ENCODE measurements at places on chromosomes 13 and 19.

DNA sequence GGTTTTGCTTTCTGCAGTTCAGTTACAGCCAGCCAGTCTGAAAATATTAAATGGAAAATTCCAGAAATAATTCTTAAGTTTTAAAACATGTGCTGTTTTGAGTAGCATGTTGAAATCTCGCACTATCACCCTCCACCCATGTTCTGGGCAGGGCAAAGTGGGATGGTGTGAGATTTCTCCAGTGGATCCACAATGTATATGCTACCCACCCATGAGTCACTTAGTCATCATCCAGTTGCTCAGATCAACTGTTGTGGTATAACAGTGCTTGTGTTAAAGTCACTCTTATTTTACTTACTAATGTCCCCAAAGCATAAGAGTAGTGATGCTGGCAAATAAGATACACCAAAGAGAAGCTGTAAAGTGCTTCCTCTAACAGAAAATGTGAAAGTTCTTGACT, 56.4 kb downstream of the CYSLTR2 start:
- DNase-seq = no peak

DNA sequence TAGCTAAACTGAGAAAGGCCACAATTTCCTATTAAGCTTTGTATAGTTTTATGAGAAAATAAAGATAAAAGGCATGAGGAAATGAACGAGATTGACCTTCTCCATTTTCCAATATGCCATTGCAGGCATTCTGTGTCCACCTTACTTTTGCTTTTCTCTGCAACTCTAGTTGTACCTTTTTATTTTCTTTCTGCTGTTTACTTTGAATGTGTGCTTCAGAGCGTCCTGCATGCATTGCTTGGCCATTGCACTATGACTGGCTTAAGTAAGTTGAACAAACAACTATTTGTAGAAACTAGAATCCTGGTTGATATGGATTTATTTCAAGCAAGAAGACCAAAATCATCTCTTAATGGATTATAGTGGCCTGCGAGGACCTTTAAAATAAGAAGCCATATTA, 510.3 kb downstream of the GPC6 start:
- no peak for DNase-seq

- no peak for DNase-seq
These were observed at the start of gene CLIP3 for GRCh38 chr19:36032251-36033104. Gene CLIP3, minus strand, starts transcription at chr19:36032873. Its CDS starts 516 bp downstream, at chr19:36032357.

- no peak for DNase-seq
These were observed 2363.8 kb downstream of the PCDH9 start for GRCh38 chr13:64866331-64866730.

- no peak for DNase-seq
These were observed 698.2 kb downstream of the FGF9 start for GRCh38 chr13:22369090-22369489.

DNA sequence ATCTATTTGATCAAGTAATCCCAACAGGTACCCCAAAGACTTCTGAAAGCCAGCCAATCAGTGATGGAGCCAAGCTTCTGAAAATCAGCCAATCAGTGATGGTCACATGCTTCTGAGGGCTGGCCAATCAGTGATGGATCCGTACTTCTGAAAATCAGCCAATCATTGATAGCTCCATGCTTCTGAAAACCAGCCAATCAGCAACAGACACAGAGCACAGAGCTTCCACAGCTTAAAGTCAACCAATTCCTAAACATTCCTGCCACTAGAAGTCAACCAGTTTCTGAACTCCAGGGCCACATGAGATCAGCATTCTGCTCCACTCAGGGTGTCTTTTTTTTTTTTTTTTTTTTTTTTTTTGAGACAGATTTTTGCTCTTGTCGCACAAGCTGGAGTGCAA, 8.2 kb upstream of the HSD17B14 start:
- DNase-seq = no peak

DNA sequence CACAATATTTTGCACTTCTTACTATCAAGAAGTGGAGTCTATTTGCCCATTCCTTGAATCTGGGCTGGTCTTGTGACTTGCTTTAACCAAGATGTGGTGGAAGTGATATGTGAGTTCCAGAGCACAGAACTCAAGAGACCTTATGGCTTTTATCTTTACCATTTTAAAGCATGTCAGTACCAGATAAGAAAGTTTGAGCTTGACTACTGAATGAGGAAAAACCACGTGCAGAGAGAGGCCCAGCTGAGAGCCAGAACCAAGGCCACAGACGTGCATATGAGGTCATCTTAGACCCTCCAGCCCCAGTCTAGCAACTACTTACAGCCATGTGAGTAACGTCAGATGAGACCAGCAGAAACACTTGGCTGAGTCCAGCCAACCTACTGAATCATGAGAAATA, 6.3 kb upstream of the CDK8 start:
- DNase-seq = no peak

DNA sequence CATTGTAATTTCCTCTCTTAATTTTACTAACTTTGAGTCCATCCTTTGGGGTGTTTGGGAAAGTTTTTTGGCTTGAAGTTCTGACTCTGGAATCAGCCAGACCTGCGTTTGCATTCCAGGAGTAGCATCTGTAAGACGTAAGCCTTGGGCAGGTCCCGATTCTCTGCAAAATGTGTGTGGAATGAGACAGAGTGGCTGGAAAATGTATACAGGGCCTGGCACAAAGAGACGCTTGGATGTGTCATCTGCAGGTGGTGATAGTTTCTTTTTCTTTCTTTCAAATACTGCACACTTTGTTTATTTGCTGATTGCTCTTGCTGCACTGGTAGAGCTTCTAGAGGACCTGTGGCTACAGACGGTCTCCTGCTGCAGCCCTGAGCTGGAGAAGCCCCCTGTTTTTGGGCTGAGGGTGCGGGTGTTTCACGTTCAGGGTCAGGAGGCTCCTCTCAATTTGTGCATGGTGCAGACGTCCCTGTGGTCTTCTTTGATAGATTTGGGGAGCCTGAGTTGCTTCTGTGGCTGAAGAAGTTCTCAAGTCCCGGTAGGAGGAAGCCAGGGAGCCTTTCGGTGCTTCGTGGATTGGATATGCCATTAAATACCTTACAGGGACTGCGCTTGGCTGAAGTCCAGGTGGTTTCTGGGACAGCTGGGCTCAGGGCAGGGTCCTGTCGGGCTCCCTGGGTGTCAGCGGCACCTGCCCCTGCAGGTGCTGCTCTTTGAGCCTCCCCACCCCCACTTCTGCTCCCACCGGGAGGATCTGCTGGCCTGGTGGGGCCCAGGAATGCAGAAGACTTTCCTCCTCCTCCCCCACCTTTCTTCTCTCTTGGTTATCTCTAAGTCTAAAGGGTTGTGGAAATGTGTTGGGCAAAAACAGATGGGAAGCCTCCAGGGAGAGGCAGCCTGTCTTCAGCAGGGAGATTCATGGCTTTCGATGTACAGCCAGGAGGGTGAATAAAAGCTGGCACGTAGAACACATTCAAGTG, 44.0 kb upstream of the GAS6 start:
- DNase-seq = no peak

DNA sequence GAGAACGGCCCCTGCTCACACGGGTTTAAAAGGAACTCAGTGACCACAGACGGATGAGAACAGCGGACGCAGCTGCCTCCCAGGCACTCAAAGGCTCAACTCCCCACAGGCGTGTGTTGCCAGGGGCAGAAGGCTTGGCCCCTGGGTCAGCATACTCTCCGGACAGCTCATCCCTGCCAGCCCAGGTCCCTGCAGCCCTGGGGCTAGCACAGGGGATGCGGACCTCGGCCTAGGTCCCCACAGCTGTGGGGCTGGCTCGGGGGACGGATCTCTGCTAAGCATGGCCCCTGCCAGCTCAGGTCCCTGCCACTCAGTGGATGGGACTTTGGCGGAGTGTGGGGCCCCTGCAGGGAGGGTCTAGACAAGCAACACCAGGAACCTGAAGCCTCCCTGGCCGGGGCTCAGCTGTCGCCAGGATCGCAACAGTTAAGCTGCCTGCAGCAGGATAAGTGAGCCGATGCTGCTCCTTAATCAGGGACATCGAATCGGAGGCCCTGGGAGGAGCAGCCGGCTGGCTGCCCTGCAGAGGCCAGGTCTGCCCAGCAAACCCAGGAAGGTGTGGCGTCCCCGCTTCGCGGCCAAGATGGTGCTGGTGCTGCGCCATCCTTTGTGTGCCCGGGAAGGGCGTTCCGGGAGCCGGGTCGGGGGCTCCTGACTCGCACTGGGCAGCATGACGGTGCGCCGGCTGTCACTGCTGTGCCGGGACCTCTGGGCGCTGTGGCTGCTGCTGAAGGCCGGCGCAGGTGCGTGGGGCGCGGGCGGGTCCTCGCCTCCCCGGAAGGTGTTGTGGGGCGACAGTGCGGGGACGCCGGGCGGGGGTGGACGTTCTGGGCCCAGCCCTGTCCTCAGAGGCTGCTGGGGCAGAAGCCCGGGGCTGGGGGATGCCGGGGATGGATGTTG, 32.5 kb downstream of the MCF2L start:
- DNase-seq = no peak

DNA sequence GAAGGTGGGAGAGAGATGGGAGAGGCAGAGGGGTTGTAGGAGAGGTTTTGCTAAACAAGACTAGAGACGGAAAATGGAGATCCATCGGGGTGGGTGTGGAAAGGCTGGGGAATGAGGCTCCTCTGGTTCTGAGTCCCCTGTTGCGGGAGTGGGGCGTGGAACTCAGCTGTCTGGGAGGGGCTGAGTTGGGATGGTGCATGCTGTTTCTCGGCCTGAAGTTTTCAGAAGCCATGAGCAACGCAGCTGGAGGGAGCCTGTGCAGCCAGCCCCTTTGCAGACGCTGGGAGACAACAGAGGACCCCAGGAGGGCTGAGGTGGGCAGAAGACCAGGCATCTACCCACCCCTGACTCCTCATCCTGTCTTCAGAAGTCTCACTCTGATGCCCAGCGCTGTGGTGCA, 7.4 kb upstream of the GIPR start:
- no peak for DNase-seq

GRCh38 chr13:39362652-39363381, 240.2 kb downstream of the LHFPL6 start:
- no peak for DNase-seq

DNA sequence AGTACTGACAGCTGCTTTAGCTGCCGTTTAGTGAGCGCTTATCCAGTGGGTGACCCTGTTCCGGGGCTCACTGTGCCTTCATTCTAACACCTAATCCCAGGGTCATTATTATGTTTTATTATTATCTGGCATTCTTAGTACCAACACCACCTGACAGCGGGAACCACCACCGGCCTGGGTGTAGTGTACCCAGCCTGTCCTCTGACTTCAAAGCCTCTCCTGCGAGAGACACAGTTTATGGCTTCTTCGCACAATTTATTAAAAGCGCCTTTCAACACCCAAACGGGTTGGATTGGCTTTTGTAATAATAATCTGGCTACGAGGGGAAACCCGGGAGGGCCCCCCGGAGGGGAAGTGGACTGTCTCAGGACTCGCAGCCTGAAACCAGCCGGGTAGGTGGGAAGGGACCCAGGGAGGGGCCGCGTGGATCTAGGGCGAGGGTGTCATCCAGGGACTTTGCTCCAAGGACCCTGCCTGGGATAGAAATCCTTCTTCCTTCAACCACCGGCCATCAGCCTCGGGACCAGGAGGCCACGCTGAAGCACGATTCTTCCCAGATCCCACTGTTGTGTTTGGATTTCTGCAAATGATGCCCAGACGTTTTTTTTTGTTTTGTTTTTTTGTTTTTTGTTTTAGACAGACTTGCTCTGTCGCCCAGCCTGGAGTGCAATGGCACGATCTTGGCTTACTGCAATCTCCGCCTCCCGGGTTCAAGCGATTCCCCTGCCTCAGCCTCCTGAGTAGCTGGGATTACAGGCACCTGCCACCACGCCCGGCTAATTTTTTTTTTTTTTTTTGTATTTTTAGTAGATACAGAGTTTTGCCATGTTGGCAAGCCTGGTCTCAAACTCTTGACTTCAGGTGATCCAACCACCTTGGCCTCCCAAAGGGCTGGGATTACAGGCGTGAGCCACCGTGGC, 1.6 kb upstream of the ZBTB7A start:
- no peak for DNase-seq

DNA sequence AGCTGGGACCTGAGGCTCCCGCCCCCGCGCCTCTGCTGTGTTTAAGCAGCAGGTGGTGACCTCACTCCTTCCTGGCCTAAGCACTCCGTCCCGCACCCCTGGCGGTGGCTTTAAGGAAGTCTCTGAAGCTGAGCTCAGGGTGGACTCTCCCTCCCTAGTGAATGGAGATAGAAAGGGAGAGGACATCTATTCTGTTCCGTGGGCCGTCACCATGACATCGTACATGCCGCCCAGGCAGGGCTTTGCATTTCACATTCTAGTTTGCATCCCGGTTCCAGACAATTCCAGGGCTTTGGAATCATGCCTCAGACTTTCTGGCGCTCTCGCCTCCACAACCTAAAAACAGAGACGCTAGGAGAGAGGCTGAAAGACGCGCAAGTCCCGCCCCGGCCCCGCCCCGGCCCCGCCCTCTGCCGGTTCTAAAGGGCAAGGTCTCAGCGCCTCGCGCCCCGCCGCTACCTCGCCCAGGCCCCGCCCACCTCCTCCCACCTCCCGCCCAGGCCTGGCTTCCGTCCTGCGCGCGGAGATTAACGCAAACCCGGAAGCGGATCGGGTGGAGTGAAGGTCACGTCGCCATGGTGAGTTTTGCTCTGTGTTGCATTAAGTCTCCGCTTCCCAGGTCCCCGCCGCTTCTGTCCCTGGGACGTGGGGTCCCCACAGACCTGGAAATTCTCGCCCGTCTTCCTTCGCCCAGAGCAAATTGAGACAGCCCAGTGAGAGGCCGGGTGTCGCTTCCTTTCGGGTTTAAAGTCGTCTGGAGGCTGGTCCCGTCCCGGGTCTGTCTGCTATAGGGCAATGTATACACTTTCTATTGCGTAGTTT, at the start of gene ZNF808:
TSS of gene ZNF808 (plus strand) at position 535 of the 822 bp plus-strand sequence. CDS start 15,617 bp downstream, outside the sequence.
- peak; percentile 96 for DNase-seq

GRCh38 chr19:7751157-7751783, 3.9 kb upstream of the CD209 start:
- DNase-seq = no peak

DNA sequence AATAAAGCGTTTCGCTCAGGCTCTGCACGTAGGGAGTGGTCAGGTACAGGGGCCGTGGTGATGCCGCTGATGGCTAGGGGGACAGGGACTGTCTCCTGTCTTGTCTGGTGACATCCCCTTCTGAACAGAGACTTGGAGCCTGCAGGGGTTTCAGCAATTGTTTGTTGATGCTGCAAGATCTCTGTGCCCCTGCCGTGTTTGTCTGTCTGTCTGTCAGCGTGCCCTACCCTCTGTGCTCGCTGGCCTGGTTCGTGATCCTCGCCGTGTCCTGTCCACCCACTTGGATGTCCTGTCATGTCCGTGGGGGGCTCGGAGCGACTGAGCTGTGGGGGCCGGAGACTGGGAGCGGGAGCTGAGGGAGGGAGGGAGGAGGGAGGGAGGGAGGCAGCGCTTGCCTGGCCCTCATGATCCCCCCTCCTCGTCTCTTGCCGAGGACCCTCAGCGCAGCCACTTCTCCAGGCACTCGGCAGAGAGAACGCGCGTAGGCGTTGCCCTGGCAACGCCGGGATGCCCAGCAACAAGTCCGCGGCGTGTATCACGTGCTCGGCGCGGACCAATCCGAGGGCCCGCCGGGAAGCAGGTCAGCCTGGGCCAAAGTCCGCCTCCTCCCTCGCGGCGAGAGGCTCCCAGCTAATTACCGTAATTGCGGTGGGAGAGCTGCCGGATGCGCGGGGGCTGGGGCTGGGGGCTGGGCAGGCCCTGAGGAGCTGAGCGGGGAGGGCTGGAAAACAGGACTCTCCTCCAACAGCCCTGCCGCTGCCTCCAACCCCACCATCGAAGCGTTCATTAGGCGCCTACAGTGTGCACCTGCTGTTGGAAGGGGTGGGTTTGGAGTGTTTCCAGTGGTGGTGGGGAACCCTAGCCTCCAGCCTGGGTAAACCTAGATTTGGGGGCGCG, 31.9 kb upstream of the FEM1A start:
- DNase-seq = peak; percentile 34

- DNase-seq = no peak
These were observed 654 bp downstream of the ZIC5 start for GRCh38 chr13:99970651-99971575.
